ENCODE measurements at places on chromosomes 6 and 20. TPM values are rescaled to one million over a fixed set of nuclear protein-coding genes. Genes with fewer than 3 reads are reported as not detected.

SLC17A2 gene
- total RNA-seq, result not detected

FAM209B gene
- total RNA-seq, result not detected

COL21A1 gene
- total RNA-seq, result not detected

GMPR gene
- 6.7 TPM for total RNA-seq

FOXQ1 gene
- total RNA-seq, result not detected

SRSF12 gene
- 0.36 TPM for total RNA-seq

CEP250 gene
- total RNA-seq, result 38.3 TPM
